Stimulated activated CD4-positive, alpha-beta T cell treated with anti-CD3 and anti-CD28 coated beads, Interleukin-15, amount 100 ng/mL, for 1 hour (primary cell): ENCODE measurements at places on chromosomes 5 and 9.
A peak's percentile ranks its signal among the peaks of the same experiment; 100 is the strongest.

GRCh38 chr5:145478651-145479050 lies 356.5 kb downstream of the PRELID2 start:
- no peak for DNase-seq

DNA sequence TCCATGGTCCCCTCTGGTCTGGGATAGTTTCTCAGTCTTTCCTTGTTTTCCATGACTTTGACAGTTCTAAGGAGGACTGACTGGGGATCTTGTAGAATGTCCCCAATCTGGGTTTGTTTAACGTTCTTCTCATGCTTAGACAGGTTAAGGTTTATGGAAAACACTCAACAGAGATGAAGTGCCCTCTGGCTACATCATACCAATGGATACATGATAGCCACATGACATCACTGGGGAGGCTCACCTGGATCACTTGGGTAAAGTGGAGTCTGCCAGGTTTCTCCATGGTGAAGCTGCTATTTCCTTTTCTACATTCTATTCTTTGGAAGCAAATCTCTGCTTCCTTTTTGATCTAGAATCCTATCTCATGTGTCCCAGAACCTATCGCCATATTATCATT lies 23.8 kb upstream of the ALDH1B1 start:
- no peak for DNase-seq

DNA sequence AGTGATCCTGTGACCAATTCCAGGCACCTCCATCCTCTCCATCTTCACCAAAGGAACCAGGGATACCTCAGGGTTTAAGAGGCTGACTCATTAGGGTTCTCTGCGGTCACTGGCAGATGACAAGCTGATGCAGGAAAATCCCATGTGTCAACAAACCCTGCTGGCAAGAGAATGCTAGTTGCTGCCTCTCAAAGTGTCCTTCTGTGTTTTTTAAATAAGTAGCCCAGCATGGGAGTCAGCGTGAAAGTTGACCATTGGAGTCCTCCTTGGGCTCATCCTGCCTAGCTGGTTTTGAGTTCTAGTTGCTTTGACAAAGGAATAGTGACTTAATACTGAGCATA lies 200.2 kb downstream of the SLIT3 start:
- no peak for DNase-seq

GRCh38 chr9:135505406-135506187 lies 5.1 kb downstream of the MRPS2 start:
- DNase-seq, result no peak

- no peak for DNase-seq
Measured at GRCh38 chr5:100757618-100758017, 145.5 kb downstream of the ST8SIA4 start.

GRCh38 chr5:160500786-160501779 lies 79.4 kb downstream of the PTTG1 start:
- no peak for DNase-seq

DNA sequence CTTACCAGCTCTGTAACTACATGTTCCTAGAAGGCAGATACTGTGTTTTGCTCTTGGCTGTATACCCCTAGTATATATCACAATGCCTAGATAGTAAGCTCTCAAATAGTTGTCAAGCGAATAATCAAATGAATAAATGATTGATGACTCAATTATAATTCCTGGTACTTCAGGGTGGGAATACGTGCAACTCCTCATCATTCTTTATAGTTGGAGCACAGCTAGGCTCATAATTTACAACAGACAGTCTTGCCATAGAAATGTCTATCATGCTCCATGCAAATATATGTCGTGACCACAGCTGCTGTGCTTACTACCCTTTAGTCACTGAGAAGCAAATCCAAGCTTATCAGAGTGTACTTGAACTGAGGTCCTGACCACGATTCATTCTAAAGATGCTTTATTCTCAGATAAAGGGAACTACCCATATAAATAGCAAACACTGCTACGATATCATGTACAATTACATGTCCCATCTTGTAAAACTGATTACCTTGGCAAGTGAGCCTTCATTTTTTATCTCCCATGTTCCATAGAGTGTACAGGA lies 52.1 kb downstream of the STRBP start:
- no peak for DNase-seq

DNA sequence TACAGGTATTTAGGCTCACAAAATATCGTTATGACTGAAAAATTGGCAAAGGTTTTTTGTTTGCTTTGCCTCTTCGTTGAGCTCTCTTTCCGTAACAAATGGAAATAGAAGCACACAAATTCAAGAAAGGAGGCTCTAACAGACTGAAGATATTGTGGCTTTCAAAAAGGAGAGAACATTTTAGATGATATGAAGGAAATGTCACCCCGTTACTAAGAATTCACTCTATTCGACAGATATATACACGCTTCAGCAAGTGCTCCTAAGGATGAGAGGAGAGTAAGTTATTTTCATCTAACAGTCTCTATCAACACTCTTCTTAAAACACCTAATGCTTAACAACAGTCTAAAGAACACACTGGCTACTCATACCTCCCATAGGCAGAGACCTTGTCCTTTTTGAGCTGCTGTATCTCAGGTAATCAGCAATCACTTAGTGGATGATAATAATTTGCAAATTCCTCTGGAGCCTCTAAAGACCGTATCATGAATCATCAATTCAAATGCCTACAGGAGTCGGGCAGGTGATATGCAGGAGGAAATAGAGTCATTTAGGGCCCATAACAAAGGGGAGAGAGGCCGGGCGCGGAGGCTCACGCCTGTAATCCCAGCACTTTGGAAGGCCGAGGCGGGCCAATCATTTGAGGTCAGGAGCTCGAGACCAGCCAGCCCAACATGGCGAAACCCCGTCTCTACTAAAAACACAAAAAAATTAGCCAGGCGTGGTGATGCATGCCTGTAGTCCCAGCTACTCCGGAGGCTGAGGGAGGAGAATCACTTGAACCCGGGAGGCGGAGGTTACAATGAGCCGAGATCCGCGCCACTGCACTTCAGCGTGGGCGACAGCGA lies 1.4 kb upstream of the HSDL2 start:
- peak; percentile 6 for DNase-seq

DNA sequence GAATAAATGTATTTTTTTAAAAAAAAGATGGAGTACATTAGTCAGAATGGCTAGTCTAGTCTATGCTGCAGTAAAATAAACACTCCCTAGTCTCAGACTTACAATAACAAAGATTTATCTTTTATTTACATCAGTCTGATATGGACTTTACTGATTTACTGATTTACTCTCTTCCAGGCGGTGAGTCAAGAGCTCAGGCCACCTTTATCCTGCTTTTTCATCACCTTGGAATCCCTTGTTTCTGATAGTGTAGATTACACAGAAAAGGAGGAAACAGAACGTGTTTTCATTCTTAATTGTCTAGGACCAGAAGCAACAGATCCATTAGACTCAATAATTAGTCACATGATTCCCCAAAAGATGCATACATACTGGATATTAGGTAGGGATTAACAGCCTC lies 290.1 kb upstream of the TRPC7 start:
- no peak for DNase-seq

GRCh38 chr5:56538580-56538979 lies 276.8 kb upstream of the MAP3K1 start:
- no peak for DNase-seq

DNA sequence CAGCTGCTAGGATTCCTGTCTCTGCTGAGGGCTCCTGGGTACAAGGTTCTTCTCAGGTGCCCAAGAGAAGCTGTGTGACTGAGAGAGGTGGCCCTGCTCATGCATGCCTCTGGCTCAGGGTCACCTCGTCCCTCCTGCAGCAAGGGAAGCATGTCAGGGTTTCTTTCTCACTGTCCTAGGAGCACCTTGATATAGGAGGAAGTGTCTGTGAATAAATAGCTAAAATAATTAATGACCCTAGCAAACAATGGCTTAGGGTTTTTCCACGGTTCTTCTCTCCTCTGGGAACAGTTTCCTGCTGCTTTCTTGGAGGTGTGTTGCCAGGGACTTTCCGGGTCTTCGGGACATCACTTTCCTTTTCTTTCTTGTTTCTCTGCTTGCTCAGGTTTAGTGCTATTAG lies 87.2 kb downstream of the ARHGAP26 start:
- DNase-seq, result no peak

GRCh38 chr5:116361171-116361967 lies 213.3 kb downstream of the SEMA6A start:
- DNase-seq, result no peak

DNA sequence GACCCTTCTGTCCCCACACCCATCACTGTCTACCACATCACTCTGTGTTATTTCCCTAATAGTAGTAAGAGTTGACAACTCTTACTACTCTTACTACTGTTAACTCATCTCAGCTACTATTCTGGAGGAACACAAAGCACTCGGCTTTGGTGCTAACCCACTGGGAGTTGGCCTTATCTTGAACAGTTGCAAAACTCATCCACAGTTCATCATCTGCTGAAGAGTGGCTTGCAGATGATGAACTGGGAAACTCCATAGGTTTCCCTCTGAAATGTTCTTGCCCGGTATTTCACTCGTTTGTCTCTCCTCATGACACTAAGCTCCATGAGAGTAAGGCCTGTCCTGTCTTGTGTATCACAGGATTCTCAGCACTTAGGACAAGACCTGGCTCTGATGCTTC lies 221.4 kb downstream of the NR3C1 start:
- DNase-seq, result no peak

DNA sequence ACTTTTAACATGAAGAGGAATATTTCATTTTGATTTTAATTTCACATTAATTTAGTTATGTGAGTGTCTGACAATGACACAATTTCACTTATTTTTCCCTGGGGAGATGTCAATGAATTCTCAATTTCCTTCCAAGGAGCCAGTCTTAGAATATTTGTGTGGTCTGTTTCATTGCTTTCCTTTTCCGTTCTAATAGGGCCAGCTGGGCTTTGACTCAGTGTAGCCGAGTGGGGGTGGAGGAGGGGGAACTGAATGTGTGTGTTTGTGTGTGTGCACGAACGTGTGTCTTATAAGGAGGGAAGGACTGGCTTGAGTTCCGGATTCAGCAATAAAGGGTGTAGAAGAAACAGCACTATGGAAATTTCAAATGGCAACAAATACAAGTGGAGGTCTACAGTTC lies 100.0 kb downstream of the BASP1 start:
- no peak for DNase-seq

DNA sequence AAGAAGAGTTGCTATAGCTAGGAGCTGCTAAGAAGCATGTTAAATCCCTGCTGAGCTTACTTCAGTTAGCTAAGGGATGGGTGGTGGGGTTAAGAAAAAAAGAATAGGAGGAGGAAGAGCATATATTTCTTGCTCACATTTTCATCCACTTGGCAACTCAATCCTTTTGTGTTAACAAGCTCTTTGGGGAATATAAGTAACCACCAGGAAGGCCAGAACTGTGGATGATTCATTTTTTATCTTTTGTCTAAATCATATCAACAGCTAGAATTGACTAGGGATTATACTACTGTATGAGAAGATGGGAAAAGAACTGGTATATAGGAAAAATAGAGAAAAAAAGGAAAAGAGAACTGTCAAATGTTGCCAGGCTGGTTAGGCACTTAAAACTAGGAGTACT lies 555.3 kb upstream of the ARRDC3 start:
- DNase-seq, result no peak

- no peak for DNase-seq
Measured at GRCh38 chr5:160906090-160906489, 54.1 kb upstream of the ATP10B start.

- no peak for DNase-seq
Measured at GRCh38 chr5:172093965-172094364, 87.5 kb upstream of the FBXW11 start.

GRCh38 chr9:10235376-10235775 lies 377.4 kb downstream of the PTPRD start:
- DNase-seq, result no peak

DNA sequence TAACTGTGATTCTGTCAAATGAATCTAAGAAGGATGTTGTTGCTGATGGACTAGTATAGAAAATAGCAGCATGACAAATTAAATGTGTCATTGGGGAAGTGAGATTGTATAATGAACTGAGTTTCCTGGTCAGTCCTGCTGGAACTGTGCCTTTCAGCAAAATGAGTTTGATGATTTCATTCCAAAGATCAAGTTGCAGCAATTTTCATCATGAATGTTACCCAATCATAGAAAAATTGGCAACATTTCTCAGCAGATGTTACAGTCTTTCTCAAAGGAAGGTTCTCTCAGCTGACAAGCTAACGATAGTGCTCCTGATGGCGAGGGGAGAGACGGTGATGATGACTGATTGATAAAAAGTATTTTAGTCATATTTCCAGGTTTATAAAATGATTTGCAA lies 10.7 kb downstream of the PCDHAC2 start:
- DNase-seq, result no peak

GRCh38 chr9:133448487-133448972 lies 11.2 kb upstream of the CACFD1 start:
- no peak for DNase-seq

GRCh38 chr5:16733331-16734006 lies 116.7 kb upstream of the RETREG1 start:
- no peak for DNase-seq

DNA sequence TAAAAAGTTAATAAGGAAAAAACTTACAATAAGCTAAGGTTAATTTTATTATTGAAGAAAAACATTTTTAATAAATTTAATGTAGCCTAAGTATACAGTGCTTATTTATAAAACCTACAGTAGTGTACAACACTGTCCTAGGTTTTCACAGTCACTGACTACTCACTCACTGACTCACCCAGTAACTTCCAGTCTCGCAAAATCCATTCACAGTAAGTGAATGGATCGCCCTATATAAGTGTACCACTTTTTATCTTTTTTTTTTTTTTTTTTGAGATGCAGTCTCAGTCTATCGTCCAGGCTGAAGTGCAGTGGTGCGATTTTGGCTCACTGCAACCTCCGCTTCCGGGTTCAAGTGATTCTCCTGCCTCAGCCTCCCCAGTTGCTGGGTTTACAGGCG lies 47.7 kb downstream of the FNIP1 start:
- no peak for DNase-seq

- no peak for DNase-seq
Measured at GRCh38 chr9:38358390-38359296, 33.9 kb upstream of the ALDH1B1 start.

DNA sequence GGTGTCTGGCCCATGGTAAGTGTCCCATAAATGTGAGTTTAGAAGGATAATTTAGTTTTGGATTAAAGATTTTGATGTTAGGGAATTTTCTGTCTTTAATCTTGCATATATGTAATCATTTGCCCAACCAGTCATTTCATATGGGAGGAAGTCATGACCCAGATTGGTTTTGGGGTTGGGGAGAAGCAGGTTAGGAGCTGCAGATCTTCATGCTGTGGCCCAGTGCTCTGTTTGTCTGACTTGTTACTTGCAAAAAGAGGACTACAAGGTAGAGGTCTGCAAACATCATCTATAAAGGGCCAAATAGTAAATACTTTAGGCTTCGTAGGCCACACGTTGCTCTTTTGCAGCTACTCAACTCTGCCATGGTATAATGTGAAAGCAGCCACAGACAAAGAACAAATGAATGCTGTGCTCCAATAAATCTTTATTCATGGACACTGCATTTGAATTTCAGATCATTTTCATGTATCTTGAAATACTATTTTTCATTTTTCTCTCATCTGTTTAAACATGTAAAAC lies 16.8 kb downstream of the OSTF1 start:
- DNase-seq, result no peak
